RCC 7860 (cell line): ENCODE measurements at places on chromosomes 3 and 15.

GRCh38 chr15:77031376-77032050 is 36.6 kb downstream of the PSTPIP1 start:
- no peak for DNase-seq

DNA sequence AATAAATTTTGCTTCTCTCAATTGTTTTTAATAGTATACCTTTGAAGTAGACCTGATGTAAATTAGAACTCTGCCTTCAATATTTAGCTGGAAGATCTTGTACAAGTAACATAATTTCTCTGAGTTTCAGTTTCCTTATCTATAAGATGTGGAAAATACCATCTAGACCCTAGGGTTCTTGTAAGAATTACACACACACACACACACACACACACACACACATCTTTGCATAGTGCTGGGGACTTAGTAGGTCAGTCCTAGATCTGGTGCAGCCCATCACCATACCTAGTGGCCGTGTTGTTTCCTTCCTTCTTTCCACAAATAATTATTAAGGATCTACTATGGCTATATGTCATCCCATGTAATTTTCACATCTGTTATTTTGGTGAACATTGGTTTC is 11.0 kb downstream of the TRAT1 start:
- no peak for DNase-seq

GRCh38 chr15:74196175-74196574 is 6.4 kb downstream of the STRA6 start:
- peak; percentile 98 for DNase-seq

GRCh38 chr3:42829628-42830436 is 20.6 kb downstream of the ACKR2 start:
- DNase-seq = no peak

- DNase-seq = no peak
Measured at GRCh38 chr3:139560411-139560810, 20.9 kb upstream of the RBP1 start.

- DNase-seq = no peak
Measured at GRCh38 chr3:180036092-180036670, 556 bp downstream of the PEX5L start.
